ENCODE measurements at places on chromosomes 11 and 22.

GRCh38 chr11:76762867-76763572 lies 20.1 kb upstream of the TSKU start:
- ATAC-seq: no peak

- peak; percentile 5 for ATAC-seq
These were observed 862 bp downstream of the TPP1 start for GRCh38 chr11:6618117-6619003.

DNA sequence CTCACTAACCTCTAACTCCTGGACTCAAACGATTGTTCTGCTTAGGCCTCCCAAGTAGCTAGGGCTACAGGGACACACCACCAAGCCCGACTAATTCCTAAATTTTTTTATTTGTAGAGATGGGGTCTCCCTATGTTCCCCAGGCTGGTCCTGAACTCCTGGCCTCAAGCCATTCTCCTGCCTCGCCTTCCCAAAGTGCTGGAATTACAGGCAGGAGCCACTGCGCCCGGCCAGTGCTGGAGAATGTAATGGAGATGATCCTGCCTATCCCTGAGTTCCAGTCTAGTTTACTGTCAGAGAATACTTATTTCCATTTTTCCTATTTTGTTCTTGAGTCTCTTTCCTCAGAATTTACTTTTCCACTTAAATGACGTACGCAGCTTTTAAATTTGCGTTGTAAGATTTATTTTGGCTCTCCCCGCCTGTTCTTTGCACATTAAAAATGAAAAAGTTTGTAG lies at the start of gene CHEK1:
Gene CHEK1 (plus strand): TSS at position 408 of the 458 bp plus-strand sequence. CDS start 1,606 bp downstream, outside the sequence.
- ATAC-seq: no peak

GRCh38 chr22:32281072-32281471 lies 25.9 kb upstream of the SLC5A4 start:
- no peak for ATAC-seq

DNA sequence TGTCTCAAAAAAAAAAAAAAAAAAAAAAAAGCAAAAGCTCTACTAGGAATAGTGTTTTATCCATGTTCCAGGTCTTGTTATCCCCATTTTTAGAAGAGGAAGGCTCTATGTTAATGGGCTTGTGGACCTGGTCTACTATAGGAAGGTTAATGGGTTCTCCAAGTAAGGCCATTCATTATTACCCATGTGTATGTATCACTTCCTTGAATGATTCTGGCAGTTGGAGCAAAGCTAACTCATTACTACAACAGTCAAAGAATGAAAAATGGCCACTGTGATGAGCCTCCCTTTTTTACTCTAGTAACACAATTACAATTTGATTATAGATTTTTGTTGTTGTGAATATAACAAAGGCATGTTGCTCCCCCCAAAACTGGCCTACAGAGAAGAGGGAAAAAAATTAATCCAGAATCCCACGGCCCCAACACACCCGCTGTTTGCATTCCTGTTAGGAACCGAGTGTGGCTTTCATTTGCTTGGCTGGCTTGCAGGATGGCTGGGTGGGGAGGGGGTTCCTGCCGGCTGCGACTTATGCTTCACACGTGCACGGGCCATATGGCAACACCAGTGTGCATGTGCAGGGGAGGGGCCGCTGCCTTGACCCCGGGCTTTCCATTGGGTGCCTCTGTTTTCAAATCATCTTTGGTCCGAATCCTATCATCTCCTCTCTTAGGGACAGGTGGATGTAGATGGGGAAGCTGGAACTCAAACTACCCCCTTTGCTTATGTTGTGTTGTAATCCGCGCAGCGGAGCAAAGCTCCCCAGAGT lies 148.8 kb downstream of the HIPK3 start:
- no peak for ATAC-seq

DNA sequence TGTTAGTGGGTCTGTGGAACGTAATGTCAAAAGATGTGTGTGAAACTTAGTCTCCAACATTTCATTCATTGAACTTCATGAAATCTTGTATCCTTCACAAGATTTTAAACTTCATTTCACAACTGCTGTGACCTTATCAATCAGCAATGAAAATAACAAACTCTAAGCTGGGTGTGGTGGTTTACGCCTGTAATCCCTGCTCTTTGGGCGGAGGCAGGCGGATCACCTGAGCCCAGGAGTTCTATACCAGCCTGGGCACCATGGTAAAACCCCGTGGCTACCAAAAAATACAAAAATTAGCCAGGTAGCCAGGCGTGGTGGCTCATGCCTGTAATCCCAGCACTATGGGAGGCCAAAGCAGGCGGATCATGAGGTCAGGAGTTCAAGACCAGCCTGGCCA lies 5.1 kb downstream of the CHKA start:
- no peak for ATAC-seq

DNA sequence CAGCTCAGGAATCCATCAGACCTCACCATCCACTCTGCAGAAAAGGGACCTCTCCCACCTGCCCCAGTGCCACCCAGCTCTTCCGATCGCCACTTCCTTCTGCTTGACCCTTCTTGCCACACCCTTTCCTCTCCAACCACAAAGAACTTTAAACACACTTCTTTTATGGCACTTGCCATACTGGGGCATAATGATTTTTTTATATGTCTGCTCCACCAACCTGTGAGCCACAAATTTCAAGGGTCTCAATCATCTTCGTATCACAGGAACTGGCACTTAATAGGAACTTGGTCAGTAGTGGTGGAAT lies 11.7 kb upstream of the MYH9 start:
- ATAC-seq: no peak

- ATAC-seq: peak; percentile 33
These were observed 931 bp downstream of the CADM1 start for GRCh38 chr11:115503083-115503885.

DNA sequence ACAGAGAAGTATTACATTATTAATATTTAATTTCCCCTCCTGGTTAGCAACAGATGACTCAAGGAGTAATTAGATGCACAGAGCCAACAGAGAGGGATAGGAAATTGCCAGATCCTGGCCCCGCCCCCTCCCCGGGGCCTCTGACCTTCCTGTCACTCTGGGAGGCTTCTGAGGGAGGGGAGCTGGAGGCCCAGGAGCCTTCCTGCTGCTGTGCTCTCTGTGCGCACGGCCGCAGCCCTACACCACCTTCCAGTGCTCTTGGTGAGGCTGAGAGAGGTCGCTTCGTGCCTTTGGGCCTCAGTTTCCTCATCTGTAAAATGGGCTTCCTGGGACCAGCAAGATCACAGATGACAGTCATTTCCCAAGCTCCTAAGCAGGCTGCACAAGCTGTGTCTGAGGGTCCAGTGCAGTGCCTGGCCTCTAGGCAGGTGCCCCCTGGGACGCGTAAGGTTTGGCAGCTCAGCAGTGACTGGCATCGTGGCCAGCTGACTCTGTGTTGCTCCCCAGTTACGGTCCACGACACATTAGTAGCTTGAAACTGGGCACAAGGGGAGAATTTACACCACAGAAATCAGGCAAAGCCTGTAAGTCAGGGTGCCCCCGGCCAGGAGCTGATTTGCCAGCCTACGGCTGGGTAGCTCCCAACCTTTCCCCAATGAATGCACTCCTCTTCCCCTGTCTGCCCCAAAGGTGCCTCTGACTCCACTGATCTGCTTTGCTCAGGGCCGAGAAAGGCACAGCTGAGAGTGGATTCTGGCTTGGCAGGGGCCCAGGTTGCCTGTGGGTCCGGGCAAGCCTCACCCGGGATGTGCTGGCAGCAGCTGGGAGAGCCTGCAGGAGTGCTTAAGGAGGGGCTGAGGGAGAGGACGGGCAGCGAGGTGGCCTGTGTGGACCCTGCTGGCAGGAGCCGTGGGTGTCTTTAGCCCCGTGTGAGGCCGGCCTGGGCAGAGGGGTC lies 2.3 kb downstream of the ADORA2A start:
- ATAC-seq: no peak

DNA sequence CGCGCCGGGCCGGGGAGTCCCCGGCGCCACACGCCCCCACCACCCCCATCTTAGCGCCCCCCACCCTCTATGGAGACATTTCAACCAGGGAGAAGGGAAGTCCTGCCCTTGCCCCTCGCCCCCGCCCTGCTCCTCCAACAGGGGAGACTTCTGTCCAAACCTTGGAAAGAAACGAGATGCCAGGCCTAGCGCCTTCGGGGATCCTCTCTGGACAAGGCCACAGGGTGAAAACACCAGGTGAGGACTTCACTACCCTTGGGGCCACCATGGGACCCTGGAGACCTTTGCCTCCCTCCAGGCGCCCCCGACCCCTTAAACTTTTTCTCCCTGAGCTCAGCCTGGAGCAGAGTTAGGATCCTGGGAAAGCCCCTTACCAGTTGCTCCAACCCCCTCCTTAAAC lies 11.6 kb upstream of the NPAS4 start:
- ATAC-seq: no peak

- ATAC-seq: no peak
These were observed 164.7 kb upstream of the B3GAT1 start for GRCh38 chr11:134576721-134577171.

- ATAC-seq: no peak
These were observed 169.3 kb downstream of the CASP12 start for GRCh38 chr11:104728927-104729326.

DNA sequence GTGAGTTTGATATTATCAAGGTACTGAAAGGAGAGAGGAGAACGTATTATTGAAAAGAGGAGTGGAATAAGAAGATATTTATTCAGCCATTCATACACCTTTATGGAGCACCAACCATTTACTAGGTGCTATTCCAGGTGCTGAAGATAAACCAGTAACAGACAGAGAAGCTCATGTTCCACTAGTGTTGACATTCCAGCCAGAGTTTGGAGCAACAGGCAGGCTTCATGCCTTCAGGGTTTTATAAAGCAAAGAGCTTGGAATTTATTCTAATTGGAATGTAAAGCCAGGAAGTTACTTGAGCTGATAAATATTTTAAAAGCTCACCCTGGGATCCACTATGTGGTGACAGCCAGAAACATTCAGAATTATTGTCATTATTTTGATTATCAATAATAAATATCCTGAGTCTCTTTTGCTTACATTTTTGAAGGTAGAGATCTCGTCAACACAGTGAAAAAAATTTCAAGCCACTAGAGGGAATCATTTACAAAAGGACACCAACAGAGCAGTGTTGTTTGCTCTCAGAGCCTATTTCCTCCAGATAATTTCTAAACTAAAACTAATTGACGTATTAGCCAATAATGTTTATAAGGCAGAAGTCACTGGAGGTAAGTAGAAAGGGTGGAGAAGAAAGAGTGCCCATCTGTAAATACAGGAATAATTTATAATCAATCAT lies 172.0 kb downstream of the KCNA4 start:
- ATAC-seq: no peak

DNA sequence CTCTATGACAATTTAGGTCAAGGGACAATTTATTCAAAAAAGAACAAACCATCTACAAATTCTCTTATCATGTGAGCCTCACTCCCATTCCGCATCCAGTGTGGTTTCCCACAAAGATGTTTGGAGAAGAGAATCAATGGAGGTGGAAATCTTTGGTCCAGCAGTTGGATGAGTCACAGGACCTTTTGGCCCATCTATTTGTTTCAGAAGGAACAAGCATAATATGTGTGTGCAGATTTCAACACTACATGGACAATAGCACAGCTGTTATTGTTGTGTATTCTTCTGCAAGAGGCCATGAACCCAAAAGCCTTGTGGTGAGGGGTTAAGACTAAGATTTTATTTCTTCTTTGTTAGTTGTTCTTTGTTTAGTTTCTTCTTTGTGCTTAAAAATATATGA lies 61.6 kb downstream of the OR10A6 start:
- no peak for ATAC-seq

- ATAC-seq: no peak
These were observed 156.9 kb upstream of the SNX19 start for GRCh38 chr11:131073167-131073566.

- ATAC-seq: no peak
These were observed 140.0 kb downstream of the CHST1 start for GRCh38 chr11:45525393-45525792.

- no peak for ATAC-seq
These were observed 85.3 kb upstream of the WNT7B start for GRCh38 chr22:46062232-46062615.

- no peak for ATAC-seq
These were observed 123.7 kb upstream of the NECTIN1 start for GRCh38 chr11:119852741-119853140.

DNA sequence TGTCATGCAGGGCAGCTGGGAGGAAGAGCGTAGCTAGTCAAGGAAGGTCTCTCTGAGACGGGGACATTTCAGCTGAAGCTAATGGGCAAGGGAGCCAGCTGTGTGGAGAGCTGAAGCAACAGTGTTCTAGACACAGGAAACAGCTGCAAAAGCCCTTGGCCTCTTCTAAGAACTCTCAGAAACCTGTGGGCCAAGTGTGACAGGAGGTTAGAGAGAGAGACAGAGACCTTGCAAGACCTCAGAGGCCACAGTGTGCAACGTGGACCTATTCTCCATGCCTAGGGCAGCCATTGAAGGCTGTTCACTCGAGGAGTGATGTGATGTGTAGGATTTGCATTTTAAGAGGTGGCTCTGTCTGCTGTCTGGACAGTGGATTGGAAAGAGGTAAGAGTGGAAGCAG lies 48.7 kb upstream of the TNRC6B start:
- no peak for ATAC-seq

GRCh38 chr11:65207918-65208784 lies 26.4 kb downstream of the CAPN1 start:
- ATAC-seq: no peak

DNA sequence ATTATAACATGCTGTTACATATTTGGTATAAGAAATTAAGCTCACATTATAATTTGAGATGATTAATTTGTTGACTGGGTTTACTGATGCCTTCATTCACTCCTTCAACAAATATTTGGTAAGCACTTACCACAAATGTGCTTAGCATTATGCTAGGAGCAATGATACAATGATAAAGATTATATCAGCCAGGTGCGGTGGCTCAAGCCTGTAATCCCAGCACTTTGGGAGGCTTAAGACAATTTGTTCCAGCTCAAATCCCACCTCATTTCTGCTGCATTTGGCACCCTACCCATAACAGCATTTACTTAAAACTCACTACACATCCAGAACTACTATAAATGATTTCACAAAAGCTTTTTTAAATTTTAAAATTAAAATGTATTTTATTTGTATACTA lies 1263.6 kb upstream of the RAG2 start:
- ATAC-seq: no peak

DNA sequence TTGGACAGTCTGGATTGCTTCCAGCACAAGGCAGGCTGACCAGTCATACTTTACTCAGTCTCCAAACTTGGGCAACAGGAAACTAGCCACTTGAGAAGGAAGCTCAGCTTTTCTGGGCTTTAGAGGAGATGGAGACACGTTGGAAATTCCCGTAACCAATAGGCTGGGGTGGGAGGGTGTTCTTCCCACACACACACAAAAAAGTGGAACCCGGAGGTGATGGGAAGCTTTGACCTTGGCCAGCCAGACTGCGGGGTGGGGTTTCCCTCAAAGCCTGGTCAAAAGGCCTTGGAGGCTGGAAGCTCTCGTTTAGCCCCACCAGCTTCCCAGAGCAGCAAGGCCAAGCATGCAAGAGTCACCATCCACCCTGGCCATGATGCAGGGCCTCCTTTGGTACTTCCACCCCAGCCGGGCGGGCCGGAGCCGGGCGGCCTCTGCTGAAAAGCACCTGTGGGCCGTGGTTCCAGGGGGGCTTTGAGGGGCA lies 126.2 kb downstream of the BCR start:
- peak; percentile 26 for ATAC-seq

GRCh38 chr22:31292236-31292989 lies at the start of gene PIK3IP1:
Gene PIK3IP1, minus strand, starts transcription at chr22:31292488. Its CDS starts 144 bp downstream, at chr22:31292344.
- peak; percentile 64 for ATAC-seq

All from gastroesophageal sphincter (tissue), 4 donors.